NCI-H1048 (cell line): ENCODE measurements at places on chromosomes 7 and 10.

- DNase-seq, result no peak
Observed at GRCh38 chr10:72649291-72649690, 23.4 kb upstream of the MICU1 start.

GRCh38 chr7:4000139-4000538, 682.0 kb upstream of the FOXK1 start:
- no peak for DNase-seq

- DNase-seq, result no peak
Observed at GRCh38 chr10:20100171-20100570, 283.9 kb downstream of the PLXDC2 start.

DNA sequence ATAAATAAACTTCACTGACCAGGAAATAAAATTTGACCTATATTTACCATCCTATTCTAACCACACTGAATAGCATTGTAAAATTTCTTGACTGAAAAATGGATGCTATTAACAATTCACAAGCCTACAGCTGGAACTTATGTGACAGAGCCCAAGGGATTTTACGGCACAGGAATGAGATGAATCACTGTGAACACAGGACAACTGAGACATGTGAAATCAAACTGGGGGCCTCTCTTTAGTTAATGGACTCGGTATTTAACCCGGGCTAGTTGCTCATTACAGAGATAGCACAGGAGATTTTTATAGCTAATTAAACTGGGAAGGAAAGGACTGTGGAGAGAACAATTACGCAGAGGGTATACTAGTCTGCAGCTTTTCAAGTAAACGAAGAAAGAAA, 100.6 kb downstream of the MICU1 start:
- DNase-seq, result no peak

GRCh38 chr7:27739301-27739908, 557 bp upstream of the TAX1BP1 start:
- no peak for DNase-seq

- DNase-seq, result no peak
Observed at GRCh38 chr7:49527182-49527581, 246.3 kb upstream of the VWC2 start.

DNA sequence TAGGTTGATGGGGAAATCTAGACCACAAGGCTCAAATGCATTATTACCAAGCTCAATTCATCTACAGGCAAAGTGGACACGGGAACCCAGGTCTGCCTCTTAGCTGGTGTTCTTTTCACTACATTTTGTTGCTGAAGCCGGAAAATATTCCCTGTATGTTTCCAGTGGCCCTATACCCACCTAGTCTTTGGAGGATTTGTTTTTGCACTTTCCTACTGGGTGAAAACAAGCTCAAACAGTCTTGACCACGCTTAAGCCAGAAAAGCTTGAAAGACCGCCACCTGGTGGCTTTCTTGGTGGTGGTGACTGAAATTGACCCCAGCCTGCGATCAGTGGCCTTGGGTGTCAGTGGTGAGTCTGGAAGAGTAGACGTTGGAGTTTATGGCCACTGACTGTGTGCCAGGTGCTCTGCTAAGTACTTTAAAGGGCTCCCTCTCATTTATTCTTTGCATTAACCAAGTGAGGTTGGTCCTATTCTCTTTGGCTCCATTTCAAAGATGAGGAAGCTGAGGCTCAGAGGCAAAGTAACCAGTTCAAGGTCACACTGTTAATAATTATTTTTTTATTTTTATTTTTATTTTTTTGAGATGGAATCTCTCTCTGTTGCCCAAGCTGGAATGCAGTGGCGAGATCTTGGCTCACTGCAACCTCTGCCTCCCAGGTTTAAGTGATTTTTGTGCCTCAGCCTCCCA, 11.1 kb upstream of the CRTAC1 start:
- DNase-seq, result no peak

GRCh38 chr7:66176914-66177313, 28.2 kb upstream of the TPST1 start:
- DNase-seq, result no peak

- no peak for DNase-seq
Observed at GRCh38 chr7:135801045-135801693, 52.6 kb upstream of the FAM180A start.

DNA sequence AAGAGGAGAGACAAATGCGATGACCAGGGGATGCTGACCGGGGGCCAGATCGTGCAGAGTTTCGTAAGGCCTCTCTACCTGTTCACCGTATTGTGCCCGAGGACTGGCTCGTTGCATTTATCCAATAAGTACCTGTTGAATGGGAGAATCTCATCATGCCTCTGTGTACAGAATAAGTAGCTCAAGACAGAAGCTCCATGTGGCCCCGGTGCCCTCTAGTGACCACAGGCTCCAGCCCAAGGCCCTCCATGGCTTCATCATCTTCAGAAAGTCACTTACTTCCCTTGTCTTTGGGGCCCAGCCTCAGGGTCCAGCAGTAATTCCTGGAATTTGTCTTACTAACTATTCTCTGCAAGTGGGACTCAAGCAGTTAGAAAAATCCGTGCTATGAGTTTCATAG, 151.0 kb downstream of the CHN2 start:
- DNase-seq, result no peak

GRCh38 chr10:102511583-102512274, 8.0 kb downstream of the SUFU start:
- no peak for DNase-seq

GRCh38 chr7:39293056-39293823, 273.0 kb upstream of the YAE1 start:
- no peak for DNase-seq

DNA sequence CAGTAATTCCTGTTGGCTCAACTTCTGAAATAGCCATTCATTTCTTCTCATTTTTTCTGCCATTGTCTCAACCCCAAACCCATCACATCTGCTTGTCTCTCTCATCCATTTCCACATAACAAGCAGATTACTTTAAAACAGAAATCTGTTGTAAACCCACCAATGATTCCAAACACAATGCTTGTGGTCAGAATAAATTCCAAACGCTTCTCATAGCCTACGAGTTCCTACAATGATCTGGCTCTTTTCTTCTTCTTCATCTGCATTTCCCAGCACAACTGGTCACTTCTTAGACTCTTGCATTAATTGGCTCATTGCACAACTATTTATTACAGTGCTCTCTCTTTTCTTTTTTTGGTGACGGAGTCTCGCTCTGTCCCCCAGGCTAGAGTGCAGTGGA, 364.1 kb downstream of the GATA3 start:
- no peak for DNase-seq

- DNase-seq, result no peak
Observed at GRCh38 chr7:101401390-101402080, 38.9 kb downstream of the COL26A1 start.

GRCh38 chr7:24826662-24827020, 69.4 kb upstream of the GSDME start:
- DNase-seq, result no peak

- no peak for DNase-seq
Observed at GRCh38 chr7:88203401-88203800, 16.4 kb downstream of the SRI start.

GRCh38 chr7:113636727-113637421, 281.9 kb downstream of the PPP1R3A start:
- DNase-seq, result no peak

DNA sequence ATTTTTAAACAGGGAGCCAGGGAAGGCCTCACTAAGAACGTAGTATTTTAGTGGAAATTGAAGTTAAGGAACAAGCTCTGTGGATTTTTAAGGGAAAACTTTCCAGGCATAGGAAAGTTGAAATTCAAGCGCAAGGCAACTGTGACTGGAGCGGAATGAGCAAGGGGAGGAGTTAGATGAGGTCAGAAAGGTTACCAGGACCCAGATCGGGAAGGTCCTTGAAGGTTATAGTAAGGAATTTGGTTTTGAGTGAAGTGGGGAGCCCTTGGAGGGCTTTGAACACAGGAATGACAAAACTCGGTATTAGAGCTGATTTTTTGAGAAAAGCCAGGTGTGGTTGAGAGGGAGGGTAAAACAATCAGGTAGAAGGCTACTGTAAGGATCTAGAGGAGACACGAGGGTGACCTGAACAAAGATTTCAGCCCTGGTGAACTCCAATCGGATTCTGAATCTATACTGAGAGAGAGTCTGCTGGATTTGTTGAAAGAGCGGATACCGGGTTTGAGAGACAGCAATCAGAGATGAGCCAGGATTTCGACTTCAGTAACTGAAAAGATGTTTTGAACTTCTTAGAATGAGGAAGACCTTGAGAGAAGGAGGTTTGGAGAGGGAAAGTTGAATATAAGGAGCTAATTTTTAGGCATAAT, 1013.9 kb downstream of the NRG3 start:
- no peak for DNase-seq

DNA sequence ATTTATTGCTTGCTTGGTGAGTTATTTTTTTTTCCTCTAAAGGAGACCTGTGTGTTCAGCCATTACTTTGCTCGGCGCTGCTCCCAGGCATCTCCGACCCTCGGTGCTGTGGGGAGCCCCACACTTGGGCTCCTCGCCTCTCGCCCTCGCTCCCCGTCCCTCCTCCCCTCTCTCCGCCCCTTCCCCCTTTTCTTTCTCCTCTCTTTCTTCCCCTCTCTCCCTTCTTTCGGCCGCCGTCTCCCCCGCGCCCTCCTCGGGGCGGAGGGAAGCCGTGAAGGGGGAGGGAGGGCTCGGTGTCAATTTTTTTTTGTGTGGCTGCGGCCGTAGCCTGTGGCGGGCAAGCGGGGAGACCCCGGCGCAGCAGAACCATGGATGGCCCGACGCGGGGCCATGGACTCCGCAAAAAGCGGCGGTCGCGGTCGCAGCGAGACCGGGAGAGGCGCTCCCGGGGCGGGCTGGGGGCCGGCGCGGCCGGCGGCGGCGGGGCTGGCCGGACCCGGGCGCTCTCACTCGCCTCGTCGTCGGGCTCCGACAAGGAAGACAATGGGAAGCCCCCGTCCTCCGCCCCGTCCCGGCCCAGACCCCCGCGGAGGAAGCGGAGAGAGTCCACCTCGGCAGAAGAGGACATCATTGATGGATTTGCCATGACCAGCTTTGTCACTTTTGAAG, 1.1 kb downstream of the AUTS2 start:
- DNase-seq, result no peak

GRCh38 chr10:115024371-115024770, 68.8 kb upstream of the ATRNL1 start:
- no peak for DNase-seq

DNA sequence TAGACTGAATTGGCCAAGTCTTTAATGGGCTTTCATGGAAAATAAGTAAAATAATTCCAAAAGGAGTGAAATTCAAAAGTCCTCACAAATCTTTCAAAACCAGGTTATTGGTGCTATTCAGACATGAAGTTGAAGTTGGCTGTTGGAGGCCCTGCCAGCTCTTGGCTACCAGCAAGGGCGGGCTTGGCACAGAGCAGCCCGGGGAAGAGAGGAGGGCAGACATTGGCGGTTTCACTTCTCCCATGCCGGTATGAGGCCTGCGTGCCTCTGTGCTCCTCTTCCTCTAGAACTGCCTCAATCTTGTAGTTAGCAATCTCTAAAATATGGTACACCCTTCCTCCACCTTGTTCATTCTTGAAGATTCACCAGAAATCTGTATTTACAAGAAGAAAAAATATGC, 16.4 kb upstream of the NPS start:
- DNase-seq, result no peak

- peak; percentile 31 for DNase-seq
Observed at GRCh38 chr7:18352339-18353255, 143.0 kb upstream of the HDAC9 start.

- DNase-seq, result no peak
Observed at GRCh38 chr10:96984541-96985131, 152.5 kb downstream of the LCOR start.

DNA sequence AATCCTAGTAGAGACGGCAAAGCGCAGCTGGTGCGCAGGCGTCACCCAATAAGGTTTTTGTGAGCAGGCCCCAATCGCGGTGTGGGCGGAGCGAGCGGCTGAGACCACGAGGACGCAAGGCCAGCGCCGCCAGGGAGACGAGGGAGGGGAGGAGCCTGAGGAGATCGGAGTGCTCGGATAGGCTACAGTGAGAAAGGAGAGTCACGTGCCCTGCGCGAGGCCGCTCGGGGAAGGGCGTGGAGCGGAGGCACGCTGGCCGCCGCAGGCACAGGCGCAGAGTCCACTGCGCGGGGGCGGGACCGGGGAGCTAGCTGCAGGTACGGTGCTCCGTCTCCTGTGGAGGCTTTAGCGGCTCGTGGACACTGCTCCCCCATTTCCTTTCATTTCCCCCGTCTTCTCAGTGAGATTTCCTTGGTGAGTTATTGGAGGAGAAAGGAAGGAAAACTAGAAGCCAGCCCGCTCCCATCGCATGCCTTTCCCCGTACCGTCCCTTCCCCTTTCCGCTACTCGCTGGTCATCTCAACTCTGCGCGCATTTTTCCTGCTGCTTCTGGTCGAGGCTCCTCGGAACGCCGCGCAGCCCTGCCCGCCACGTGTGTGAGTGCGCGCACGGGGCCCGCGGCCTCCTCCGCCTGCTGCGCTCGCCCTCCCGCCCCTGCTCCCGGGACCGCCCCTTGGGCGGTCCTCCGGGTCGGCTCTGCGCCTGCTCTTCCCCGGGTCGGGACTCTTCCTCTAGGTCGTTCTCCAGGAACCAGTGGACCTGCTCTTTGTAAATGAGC, at the start of gene THNSL1:
Gene THNSL1 (plus strand): TSS at position 237 of the 778 bp plus-strand sequence. CDS start 6,612 bp downstream, outside the sequence.
- DNase-seq, result peak; percentile 98

DNA sequence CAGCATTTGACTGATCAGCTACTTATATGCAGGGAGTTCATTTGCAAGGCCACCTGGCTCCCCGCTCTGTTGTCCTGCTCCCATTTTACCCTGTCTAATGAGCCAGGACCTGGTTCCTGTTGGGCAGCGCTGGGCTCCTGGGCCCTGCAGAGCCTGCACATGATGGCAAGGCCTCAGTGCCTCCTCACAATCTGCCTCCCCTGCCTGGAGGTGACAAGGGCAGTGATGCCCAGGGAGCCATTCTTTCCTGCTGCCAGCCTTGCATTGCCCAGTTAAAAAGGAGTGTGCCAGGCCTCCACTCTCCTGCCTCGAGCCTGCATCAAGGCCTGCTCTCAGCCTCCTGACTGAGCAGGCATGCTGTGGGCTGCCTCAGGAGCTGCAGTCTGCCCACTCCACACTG, 28.5 kb downstream of the CHAT start:
- no peak for DNase-seq

GRCh38 chr10:123854003-123854402, 37.6 kb downstream of the CPXM2 start:
- DNase-seq, result no peak

- no peak for DNase-seq
Observed at GRCh38 chr10:77989081-77989724, 40.1 kb downstream of the POLR3A start.

DNA sequence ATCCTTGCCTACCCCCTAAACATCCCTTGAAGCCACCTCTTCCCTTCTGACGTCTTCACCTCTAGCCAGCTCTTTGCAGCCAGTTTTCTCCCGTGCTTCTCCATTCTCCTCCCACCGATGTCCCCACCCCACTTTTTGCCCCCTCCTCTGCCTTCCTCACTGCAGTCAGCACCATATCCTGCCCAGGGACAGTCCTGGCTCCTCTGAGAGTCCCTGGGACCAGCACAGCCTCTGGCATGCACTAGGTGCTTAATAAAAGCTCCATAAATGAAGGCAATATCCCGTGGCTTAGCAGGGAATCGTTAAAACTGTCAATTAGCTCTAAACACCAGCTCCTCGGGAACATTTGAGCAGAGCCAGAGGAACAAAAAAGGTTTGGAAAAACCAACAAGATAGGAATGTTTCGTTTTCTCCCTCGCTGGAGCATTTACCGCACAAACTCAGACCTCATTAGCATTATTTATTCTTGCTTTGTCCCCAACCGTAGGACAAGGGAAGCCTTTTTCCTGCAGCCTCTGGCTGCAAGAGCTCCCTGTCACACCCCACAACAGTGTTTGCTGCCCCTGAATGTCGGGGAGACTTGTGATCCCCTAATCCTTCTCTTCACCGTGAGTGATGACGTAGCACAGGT, 16.1 kb downstream of the MYL10 start:
- no peak for DNase-seq
